ENCODE measurements at places on chromosomes 4 and X.

DNA sequence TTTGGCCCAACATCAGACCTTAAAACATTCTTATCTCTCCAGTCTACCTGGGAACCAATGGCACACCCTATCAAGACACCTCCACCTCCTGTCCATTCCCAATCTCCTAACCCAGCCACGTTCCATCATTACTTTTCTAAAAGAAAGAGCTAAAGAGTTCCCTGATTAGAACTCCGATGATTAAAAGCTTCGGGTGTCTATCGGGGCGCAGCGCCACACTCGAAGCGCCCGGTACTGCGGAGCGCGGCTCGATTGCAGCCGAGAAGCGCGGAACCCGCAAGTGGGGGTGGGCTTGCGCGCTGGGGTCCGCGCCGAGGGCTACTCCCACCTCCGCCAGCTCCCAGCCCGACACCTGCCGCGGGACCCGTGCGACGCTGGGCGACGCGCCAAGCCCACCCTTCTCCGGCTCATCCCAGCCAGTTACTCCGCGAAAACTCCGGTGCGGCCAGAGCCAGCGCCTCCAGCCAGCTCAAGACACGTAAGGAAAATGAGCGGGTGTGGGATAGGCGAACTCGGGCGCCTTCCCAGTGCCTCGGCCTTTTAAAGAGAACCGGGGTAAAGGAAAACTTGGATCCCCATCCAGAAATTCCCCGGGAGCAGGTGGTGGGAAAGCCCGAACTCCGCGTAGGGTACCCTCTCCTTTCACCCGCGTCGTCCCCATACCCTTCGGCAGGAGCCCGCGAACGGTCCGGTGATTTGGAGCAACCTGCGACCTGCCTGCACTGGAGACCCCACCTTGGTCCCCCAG is 593 bp downstream of the NPY1R start:
- DNase-seq, result no peak

DNA sequence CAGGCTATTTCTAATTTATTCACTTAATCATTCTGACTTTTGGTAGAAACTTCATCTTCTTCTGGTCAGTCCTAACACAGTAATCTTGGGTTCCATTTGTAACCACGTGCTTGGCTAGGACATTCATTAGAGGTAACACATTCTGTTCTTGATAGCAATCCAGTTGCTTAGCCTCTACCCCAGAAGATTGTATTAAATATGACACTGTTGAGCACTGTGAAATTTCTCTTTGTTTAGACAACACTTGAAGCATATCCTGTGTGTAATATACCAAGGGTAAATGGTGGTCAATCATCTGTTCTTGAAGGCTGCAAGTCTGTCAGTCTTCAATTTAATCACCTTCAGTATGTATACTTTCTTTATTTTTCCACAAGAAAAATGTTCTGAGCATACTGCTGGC is 523.0 kb downstream of the ANKRD50 start:
- no peak for DNase-seq

GRCh38 chr4:151315212-151315886 is 10.1 kb downstream of the SH3D19 start:
- no peak for DNase-seq

GRCh38 chr4:122762520-122762919 is 30.0 kb downstream of the BBS12 start:
- DNase-seq, result no peak

GRCh38 chrX:39431893-39432292 is 630.6 kb downstream of the MID1IP1 start:
- DNase-seq, result no peak

Data from NCI-H1436 treated with DMSO at 0.1 percent for 48 hours (cell line).